ENCODE measurements at places on chromosomes 1 and 21. TPM values are rescaled to one million over a fixed set of nuclear protein-coding genes. Genes with fewer than 3 reads are reported as not detected.

Gene GPR52
- total RNA-seq, result 7.7 TPM

Gene LPAR3
- total RNA-seq, result 0.59 TPM

Gene WRAP73
- 27.0 TPM for total RNA-seq

Gene ERG
- not detected for total RNA-seq

Gene ZBTB40
- total RNA-seq, result 32.5 TPM

Gene CHI3L2
- total RNA-seq, result 23.6 TPM

Gene C1QA
- total RNA-seq, result not detected

Gene AJAP1
- not detected for total RNA-seq

Gene NFYC
- 76.0 TPM for total RNA-seq

Gene ATP6V1G3
- not detected for total RNA-seq

DNA sequence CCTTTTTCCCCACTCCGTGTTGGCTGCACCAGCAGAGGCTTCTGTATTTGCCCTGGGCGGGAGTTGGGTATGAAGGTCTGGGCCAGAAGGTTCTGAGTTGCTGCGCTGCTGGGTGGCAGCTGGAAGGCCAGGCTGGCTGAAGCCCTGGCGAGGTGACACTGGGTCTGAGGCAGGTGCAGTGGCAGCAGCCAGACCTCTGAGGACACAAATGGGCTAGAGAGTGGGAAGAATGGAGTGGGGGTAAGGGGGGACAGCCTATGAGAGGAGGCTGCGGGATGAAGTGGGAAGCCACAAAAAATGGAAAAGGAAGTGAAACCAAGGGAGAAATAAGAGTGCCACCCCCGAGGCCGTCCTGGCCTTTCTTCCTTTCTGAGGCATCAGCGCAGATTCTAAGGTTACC lies 53.2 kb downstream of the STX6 start:
- no peak for DNase-seq

GRCh38 chr1:48560577-48560976 lies 88.6 kb upstream of the SPATA6 start:
- DNase-seq, result no peak

DNA sequence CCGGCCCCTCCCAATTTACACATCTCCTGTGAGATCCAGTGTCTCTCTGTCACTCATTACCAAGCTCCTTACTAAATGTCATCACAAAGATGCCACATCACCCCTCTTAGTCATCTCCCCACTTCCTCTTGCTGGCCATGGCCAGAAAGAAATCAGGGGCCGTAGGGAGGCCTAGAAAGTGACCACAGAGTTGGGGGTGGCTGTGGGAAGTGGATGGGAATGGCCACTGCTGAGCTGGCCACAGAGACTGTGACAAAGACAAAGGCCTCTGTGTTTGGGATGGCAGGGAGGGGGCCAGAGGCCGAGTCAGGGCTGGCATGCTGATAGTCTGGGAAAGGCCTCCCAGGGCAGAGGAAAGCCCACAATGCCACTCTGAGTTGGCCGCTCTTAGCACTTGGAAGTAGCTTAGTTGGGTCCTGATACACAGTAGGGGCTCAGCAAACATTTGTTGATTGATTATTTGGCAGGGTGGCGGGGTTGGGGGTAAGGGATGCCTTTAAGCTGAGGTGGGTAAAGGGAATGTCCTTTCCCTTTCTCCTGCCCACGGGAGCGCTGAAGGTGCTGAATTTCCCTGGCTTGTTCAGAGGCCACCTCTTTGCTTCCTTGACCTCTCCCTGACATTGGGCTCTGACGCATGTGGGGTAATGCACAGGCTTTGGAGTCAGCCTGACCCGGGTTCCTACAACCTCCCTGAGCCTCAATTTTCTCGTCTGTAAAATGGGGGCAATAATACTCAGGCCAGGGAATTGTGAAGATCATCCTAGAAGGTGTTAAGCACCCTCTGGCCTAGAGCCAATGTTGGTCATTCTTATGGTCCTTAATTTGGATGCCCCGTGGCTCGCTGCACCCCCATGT lies 13.2 kb downstream of the NAV1 start:
- no peak for DNase-seq

- no peak for DNase-seq
These were observed 2.5 kb downstream of the WDR77 start for GRCh38 chr1:111446546-111446945.

DNA sequence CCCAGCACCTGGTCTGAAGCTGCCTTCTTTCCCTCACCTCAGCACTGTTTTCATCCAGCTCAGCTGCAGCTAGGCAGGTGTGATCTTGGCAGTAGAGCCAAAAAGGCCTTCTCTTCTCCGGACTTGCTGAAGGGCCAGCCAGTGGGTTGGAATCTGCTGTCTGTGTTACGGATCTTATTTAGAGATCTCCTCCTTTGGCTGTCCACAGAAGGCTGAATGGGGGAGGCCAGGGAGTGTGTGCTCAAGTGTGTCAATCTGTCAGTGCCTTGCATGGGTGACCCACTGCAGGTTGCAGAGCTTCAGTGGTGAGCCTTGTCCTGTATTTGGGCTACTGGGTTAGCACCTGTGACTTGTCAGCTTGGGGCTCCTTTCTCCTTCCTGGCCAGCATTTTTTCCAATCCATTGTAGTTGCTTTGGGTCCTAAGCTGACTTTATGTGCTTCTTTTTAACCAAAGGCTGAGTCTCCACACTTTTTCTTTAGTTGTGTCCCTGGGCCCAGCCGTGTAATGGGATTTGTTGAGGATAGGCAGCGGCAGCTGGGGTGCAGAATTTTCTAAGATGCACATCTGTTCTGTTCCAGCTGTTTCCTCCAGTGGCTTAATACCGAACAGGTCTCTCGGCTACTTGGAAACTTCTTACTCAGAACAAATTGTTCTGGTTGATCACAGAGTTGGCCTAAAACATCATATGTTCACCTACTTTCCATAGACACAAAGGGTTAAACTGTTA lies 126.8 kb downstream of the PEX14 start:
- DNase-seq, result no peak

GRCh38 chr1:243349128-243349527 lies 93.3 kb downstream of the SDCCAG8 start:
- DNase-seq, result no peak

DNA sequence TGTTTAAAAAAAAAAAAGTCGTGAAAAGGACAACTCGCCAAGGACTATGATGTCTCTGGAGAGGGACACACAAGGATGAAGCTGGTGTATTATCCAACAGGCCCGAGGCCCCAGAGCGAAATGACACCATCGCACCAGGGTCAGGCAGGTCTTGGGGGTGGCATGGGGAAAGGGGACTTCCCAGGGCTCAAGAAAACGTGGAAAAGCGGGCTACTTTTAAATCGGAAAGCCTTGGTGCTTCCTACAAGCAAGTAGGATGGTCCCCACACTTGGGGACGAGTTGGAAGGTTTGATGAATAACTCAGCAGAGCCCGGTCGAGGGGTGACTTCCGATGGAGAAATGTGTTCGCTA lies 505 bp upstream of the GNPAT start:
- DNase-seq, result no peak

GRCh38 chr1:22673486-22674409 lies 20.7 kb downstream of the C1QB start:
- no peak for DNase-seq

DNA sequence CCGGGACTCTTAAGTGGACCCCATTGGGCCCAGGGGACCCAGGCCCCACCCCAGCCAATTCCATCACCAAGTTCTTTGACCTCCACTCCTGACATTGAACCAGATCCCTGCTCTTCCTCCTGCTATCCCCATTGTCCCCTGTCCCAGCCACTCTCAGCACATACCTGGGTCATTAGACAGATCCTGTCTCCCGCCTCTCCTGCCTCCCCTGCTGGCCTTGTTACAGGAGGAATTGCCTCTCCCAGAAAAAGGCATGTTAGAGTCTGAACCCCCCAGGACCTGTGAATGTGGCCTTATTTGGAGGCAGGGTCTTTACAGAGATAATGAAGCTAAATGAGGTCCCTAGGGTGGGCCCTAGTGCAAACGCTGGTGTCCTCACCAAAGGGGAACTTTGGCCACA lies 301.9 kb downstream of the NPHP4 start:
- no peak for DNase-seq

DNA sequence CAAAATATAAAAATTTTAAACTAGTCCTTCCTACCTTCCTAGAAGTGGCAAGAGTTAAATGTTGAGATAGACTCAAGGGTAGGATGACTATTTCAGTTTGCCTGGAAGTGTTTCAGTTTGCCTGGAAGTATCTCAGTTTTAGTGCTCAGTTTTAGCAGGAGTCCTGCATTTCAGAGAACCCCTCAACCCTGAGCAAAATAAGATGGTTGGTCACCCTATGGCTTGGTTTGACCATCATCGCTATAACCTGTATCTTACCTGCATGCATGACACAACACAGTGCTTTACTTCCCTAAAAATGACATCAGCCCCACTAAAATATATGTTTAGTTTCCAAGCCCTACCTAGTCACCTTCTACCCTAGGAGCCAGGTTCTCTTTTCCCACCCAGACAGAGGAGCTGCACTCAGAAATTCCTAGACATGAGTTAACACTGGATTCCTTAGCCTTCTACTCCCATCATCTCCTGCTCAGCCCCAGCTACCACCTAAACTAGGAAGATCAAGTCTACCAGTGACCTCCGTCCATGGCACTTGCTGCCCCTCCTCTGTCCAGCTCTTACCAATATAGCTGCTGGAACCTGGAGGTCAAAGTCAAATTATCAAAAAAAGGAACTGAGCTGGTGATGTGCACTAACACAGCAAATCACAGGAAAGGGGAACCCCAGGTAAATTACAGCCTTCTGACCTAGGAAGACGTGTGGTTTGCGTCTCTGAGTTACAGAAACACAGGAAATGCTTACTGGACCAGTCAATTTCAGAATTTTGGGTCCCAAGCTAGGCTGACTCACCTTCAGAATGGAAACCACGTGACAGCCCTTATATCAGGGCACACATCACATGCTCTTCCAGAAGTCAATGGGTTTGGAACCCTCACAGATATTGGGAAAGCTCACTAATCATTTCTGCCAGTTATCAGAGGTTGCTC lies 2.2 kb upstream of the G0S2 start:
- DNase-seq, result peak; percentile 23

- no peak for DNase-seq
These were observed 695.3 kb downstream of the PTPRU start for GRCh38 chr1:29931477-29932175.

GRCh38 chr1:210908257-210908656 lies 225.7 kb downstream of the KCNH1 start:
- DNase-seq, result no peak

- no peak for DNase-seq
These were observed 75.5 kb downstream of the KAZN start for GRCh38 chr1:14674030-14674429.

DNA sequence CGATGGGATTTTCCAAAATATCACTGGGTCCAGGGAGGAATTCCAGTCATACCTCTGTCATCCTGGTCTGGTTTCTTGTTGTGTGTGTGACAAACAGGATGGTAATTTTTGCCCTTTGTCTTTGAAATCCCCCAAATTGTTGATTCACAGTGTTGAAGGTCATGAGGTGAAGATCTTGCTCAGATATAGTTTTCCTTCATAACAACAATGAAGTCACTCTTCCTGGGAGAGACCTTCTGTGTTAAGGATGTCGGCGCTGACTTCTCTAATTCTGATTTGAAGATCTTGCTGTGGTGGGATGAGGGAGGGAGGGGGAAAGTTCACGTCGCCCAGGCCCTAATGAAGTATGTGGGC lies 32.2 kb upstream of the MPZL1 start:
- DNase-seq, result no peak

GRCh38 chr1:44236490-44237272 lies 23.4 kb downstream of the DMAP1 start:
- DNase-seq, result no peak

DNA sequence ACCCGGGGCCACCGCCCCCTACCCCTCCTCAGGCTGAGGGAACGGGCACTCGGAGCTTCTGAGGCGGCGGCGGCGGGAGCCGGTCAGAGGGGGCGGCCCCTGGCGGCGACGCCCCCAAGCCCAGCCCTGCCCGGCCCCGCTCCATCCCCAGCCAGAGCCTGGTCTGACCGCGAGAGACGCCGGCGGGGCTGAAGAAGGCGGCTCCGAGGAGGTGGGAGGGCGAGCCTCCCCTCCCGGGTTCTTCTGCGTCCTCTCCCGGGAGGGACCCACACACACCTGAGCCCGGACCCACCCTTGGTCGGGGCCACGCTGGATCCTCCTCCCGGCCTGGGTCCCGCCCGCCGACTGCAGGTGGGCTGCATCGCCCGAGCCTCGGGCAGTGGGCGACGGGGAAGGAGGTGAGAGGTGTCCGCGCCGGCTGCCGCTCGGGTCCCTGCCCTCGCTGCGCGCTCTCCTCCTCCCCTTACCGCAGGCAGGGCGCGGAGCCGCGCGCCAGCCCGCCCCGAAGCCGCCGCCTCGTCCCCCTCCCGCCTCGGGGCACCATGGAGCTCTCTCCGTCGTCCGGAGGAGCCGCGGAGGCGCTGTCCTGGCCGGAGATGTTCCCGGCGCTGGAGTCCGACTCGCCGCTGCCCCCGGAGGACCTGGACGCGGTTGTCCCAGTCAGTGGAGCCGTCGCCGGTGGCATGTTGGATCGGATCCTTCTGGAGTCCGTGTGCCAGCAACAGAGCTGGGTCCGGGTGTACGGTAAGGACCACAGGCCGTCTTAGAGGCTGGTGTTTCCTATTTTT lies at the start of gene RASAL2:
RASAL2 (plus strand) TSS at position 154 of the 788 bp plus-strand sequence; CDS start at position 543, 389 bp downstream.
- peak; percentile 24 for DNase-seq

DNA sequence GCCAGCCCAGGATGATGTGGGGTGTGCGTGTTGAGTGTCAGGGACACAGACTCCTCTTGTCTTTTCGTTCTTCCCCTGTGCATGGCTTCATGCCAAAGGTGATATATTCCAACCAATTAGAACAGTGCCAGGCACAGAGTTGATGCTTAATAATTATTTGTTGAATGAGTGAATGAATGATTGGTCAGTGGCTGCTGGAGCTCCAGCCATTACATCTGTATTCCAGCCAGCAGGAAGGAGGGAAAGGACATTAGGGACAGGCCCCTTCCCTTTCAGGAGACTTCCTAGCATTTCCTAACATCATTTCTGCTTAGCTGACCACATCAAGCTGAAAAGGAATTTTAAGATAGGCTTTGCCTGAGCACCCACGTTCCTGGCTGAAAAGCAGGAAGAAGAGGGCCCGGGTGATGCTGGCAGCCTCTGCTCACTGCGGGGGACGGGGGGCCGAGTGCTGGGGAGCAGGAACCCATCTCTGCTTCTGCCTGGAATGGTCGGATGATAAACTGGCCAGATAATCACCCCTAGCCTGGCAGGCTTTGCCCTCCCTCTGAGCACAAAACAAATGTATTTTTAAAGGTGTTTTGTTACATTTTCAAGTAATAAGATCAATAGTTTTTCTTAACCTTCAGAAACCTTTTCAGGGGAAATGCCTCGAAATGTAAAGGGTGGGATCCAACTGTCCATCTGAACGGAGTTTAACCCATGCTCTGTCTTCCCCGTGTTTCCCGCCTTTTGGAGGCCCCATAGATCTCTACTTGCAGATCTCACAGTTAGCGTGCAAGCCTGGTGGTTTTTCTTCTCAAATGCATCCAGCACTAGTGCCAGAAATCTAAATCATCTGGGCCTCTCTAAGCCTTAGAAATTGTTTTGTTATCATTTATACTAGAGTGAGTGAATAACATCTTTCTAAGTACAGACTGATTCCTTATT lies 39.0 kb downstream of the SLC37A1 start:
- DNase-seq, result no peak

GRCh38 chr21:24514081-24514733 lies 1093.1 kb downstream of the MRPL39 start:
- no peak for DNase-seq

GRCh38 chr21:40564318-40564717 lies 282.6 kb downstream of the DSCAM start:
- DNase-seq, result no peak
